ENCODE measurements at places on chromosomes 7 and 10.

DNA sequence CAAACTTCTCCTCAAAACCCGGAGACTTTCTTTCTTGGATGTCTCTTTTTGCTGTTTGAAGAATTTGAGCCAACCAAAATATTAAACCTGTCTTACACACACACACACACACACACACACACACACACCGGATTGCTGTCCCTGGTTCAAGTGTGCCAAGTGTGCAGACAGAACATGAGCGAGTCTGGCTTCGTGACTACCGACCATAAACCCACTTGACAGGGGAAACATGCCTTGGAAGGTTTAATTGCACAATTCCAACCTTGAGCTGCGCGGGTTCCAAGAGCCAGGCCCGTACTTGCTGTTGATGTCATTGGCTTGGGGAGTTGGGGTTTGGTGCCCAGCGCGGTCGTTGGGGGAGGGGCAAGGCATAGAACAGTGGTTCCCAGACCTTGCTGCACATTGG is 1.7 kb downstream of the EGFR start:
- DNase-seq, result peak; percentile 39

DNA sequence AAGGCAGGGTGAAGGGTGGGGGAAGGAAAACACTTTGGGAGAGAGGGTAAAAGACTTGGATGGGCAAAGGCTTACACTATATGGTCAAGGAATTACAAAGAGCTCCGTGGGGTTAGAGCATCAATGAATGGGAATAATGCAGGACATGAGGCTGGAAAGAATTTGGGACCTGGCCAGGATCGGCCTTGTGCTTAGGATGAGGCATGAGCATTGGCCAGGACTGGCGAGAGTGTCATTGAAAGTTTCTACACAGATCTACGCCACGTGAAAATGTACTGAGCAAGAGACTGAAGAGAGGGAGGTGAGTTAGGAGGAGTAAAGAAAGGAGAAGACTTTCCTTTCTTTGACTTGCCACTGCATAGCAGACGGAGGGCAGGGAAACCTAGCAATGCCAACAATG is 142.8 kb downstream of the PTEN start:
- DNase-seq, result no peak

- no peak for DNase-seq
These were observed 525.0 kb upstream of the SEMA3D start for GRCh38 chr7:85711894-85712293.

GRCh38 chr10:114694752-114695151 is 36.7 kb upstream of the ABLIM1 start:
- peak; percentile 50 for DNase-seq

- peak; percentile 94 for DNase-seq
These were observed at the start of gene SLC4A2 for GRCh38 chr7:151059367-151060112. TSS of gene SLC4A2 (plus strand) at chr7:151059589. CDS start at chr7:151061988, 2,399 bp downstream.

DNA sequence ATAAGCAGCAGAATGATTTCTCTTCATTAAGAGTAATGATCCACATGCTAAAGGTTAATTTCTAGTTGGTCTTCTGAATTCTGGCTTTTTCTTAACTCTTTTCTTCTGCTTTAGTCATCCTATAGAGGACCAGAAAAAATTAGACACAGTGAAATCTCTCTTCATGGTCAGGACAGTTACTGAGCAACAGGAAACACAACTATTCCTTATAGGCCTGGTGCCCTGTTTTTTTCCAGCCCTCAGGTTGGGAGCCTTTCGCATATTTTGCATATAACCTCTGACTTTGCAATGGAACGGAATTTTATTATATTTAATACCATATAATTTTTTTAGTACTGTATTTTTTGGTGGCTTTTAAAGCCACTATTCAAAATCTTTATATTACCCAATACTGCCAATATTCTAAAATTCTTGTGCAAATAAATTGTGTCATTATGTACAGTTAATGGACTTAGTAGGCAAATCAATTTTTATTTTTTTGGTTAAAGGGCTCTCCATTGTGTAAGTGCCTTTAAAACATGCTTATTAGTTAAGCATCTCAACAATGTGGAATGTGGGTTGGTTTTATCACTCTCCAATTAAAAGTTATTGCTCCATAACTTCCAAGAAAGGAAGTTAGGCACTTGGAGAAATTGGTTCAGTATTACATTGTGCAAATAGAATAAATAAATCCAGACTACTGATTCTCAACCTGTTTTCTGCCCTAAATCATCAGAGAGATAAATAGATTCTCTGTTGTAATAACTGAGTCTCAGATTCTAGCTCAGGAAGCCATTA is 22.5 kb downstream of the ARL4A start:
- DNase-seq, result peak; percentile 61

- DNase-seq, result no peak
These were observed 444.1 kb downstream of the NRG3 start for GRCh38 chr10:82319074-82319473.

DNA sequence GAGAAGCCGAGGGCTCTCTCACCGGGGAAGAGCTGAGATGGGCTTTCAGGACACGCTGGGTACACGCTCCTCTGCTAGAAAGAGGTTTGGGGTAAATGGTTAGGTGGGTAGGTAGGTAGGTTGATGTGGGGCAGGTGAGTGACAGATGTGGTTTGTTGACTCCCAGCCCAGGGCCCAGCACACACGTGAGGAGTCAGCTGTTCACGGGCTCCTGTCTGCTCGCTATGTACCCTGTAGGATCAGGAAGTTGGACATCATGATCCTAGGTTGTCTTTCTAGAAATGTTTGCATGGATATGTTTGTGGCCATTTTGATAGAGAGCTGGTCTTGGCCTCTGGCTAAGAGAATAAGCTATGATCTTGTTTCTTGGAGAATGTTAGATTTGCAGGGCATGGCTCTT is 109.0 kb downstream of the TACC2 start:
- DNase-seq, result no peak

DNA sequence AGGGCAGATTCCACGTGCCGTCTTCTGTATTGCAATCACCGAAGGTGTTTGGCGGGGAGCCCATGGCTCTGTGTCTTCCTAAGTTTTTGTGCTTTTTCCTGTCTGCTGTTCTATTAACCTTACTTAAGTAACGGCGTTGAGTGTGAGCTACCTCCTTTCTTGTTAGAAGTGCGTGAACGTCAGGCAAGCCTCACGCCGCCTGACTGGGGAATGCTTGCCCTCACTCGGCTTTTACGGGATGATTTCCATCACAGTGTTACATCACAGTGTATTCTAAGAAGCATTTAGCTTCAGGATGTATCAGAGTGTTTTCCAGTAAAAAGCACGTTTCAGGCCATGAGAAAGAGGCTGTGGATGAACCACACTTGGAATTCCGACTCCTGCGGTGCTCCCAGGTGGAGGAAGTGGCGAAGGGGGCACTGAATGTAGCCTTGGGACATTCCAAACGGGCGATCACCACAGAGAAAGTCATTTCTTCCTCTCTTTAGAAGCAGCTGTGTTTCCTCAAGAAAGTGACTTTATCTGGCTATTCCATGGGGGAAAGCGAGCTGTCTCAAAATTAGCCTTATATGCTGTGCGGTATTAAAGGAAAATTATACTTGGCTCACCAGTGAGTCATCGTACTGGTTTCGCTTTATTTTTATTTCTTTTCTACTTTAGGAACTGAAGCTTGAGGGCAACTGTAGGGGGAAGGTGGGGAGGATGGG is 290.7 kb downstream of the KLF6 start:
- DNase-seq, result no peak

- no peak for DNase-seq
These were observed 130.6 kb downstream of the STRA8 start for GRCh38 chr7:135364206-135364605.

DNA sequence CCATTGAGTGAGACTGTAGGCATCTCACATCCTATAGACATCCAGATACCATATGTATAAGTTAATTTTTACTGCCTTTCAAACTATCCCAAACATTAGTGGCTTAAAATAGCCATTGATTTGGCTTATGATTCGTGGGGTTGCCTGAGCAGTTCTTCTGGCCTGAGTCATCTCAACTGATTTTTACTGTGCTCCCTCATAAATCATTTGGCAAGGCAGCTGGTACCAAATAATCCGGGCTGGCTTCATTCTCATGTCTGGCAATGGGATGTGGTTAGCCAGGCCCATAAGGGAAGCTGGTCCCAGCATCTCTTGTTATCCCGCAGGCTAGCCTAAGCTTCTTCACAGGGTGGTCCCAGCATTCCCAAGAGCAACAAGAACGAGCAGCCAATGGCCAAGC is 6.7 kb upstream of the LRGUK start:
- DNase-seq, result no peak

DNA sequence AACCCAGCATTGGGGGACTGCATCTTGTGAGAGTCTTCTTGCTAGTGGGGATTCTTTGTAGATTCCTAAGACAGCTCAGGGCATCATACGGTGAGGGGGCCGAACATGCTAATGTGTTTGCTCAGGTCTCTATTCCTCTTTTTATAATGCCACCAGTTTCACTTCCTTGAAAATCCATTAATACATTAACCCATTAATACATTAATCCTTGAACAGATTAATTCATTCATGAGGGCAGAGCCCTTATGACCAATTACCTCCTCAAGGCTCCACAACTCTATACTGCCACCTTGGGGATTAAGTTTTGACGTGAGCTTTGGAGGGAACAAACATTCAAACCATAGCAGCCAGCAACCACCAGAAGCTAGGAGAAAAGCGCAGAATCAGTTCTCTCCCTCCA is 67.2 kb upstream of the POT1 start:
- DNase-seq, result no peak

DNA sequence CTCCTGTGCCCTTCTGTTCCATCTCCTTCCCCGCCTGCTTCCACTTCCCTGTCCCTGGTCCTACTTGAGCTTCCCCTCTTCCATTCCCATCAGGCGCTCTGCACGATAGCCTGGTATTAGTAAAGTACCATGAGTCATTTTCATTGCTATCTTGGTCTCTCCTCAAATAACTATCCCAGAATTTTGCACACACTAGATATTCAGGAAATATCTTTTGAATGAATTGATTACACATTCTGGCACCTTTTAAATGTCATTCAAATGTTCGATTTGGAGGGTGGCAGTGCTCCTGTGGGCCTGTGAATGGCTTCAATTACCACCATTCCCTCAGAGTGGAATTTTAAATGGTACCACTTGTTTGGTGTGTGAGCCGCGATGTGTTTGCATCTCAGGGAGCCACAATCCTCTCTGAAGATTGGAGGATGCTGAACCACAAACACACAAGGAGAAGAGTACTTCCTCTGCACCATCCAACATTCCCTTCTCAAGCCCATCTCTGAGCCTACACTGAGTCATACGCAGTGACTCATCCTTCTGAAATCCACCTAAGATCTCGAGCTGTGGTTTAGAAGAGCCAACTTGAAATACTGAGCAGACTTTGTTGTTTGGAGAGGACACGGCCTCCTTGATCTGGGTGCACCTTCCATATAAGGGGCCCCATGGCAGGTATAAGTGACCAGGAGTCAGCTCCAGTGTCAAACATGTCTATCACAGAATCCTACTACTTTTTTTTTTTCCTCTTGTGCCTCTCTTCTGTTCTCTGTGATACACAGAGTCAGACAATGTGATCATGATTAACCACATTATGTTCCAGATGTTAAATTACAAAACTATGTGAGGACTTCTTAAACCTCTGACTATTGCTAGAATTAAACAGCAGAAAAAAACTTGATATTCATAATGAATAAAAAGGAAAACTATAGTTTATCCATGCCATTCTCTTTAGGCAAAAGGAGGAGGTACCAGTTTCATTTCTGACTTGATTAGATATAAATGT is 81.9 kb downstream of the BMPER start:
- DNase-seq, result peak; percentile 88

DNA sequence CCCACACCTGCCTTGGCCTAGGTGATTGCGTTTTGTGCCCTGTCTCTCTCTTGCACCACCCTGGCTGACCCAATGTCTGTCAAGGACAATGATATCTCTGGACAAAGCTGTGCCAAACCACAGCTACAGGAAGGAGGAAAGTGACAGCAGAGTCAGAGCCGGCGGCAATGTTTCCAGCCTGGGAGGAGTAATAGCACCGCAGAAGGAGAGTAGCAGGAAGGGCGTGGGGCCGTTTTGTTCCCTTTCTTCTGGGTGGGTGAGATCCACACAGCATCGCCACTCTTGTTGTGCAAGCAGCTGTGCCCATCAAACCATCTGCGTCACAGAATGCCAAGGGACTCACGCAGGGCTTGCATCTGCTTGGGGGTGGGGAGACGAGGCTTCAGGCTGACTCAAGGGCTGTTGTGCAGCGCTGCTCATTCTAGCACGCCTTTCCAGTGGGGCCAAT is 341.6 kb upstream of the AUTS2 start:
- peak; percentile 87 for DNase-seq

- DNase-seq, result peak; percentile 77
These were observed 50.4 kb downstream of the DNAJB6 start for GRCh38 chr7:157386979-157387800.

DNA sequence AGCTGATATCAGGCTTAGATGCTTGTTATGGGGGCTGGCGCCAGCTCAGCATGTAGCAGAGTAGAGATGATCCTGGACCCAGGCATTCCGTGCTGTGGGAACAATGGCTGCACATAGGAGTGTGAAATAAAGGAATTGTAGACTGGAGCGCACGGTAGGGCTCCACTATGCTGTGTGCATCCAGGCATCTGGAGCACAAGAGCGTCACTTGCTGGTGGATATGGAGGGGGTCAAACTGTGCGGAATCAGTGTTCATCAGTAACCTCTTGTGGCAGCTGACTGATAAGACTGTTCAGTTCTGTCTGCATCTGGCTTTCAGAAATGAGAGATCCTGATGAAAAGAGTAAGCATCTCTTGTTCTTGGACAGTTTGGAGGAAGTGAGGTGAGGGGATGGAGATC is 55.8 kb downstream of the ZNF503 start:
- no peak for DNase-seq

DNA sequence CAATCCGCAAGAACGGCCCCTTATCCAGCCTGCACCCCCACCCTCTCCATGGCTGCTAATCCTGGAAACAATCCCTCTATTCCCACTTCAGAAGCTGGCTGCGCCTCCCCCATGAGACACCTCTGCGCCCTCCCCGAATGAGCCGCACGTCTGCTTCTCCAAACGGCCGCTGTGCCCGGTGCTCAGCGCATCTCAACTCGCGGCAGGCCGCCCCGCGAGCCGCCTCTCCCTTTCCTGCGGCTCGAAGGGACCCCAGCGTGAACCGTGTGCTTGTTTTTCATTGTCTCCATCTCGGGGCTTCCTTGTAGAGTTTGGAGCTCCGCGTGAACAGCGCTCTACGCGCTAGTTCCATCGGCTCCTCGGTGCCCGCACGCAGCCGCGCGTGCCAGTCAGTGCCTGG is 20.8 kb upstream of the FXYD4 start:
- DNase-seq, result no peak

GRCh38 chr10:6108631-6109443 is 20.0 kb downstream of the RBM17 start:
- DNase-seq, result peak; percentile 61

DNA sequence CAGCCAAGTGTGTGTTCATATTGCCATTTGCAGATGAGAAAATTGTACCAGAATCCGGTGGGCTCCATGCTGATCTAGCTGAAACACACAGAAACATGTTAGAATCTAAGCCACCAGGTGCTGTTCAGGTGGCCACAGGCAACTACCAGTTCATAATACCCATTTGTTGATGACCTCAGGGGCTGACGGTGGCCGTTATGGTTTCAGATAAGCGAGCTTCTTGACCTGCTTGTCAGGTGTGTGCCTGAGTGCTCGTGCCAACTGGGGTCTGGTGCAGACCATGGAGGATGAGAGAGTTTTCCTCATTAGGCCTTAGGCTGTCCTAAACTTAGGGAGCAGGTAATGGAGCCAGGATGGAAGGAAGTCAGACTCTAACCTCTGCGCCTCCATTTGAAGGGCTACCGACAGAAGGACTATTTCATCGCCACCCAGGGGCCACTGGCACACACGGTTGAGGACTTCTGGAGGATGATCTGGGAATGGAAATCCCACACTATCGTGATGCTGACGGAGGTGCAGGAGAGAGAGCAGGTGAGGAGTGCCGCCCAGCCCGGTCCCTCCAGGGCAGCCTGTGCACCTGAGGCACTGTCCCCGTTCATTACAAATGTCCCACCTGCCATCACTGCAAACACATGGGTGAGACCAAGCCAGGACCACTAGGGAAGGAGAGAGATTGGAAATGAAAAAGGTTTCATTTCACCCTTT is 53.1 kb downstream of the MKI67 start:
- no peak for DNase-seq
